T-helper 2 cell treated with Interferon-gamma antibody and Interleukin-4, amounts not matched to agents 5 μg/mL and 100 μg/mL, for 36 hours (primary cell): ENCODE measurements at places on chromosomes 6 and 20.

DNA sequence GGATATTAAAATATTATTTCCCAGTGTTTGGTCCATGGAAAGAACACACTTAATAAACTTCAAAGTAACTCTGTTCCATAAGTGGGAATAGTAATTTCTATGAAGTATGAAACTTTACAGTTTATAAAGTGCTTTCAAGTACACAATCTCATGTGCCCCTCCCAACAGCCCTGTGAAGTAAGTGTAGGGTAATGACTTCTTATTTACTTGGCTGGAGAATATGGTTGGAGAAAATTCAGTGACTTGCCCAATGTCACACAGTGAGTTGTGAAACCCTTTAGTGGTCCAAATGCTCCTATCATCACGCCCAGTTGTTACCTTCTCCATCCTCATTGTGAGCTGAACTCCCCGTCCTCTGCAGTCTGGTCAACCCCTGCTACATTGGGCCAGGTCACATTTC lies 141.2 kb downstream of the PDE7B start:
- no peak for DNase-seq

DNA sequence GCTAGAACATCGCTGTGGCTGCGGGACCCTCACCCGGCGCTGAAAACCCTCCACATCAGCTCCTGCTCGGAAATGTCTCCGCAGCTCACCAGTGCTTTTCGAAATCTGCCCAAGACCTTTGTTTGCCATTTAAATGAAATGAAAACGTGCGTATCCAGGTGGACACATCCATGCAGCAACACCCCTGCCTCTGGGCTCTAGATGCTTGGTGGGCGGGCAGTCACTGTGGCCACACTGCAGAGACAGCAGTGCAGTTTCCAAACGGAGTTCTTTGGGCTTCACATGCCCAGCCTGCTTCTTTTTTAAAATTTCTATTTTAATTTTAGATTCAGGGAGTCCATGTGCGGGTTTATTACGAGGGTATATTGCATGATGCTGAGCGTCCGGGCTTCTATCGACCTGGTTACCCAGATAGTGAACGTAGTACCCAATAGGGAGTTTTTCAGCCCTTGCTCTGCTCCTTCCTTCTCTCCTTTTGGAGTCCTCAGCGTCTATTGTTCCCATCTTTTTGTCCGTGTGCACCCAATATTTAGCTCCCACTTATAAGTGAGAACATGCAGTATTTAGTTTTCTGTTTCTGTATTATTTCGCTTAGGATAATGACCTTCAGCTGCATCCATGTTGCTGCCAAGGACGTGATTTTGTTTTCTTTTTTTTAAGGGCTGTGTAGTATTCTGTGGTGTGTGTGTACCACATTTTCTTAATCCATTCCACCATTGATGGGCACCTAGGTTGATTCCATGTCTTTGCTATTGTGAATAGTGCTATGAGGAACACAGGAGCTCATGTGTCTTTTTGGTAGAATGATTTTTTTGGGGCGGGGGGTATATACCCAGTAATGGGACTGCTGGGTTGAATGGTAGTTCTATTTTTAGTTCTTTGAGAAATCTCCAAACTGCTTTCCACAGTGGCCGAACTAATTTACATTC lies 4.8 kb upstream of the TUBB2B start:
- no peak for DNase-seq

- DNase-seq: no peak
Observed at GRCh38 chr20:22523499-22524392, 60.6 kb downstream of the FOXA2 start.

- no peak for DNase-seq
Observed at GRCh38 chr6:27255866-27256265, 8.4 kb downstream of the PRSS16 start.

DNA sequence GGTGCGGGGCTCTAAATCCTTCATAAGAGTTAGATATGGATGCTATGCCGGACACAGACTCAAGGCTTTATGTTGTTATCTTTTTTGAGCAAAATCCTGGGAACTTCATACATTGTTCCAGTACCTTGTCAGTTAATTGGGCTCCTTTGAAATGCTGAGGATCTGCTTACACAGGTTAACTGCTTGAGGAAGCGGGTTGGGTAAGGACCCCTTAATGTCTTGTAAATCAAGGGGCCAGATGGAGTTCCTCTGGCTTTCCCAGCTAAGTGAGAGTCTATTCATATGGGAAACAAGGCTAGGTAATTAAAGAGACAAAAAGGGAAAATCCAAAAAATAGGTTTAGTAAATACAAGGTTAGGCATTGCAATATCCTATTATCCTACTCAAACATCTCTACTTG lies 141.5 kb downstream of the OR2B2 start:
- no peak for DNase-seq

- DNase-seq: no peak
Observed at GRCh38 chr20:3995749-3996320, 19.5 kb downstream of the RNF24 start.

DNA sequence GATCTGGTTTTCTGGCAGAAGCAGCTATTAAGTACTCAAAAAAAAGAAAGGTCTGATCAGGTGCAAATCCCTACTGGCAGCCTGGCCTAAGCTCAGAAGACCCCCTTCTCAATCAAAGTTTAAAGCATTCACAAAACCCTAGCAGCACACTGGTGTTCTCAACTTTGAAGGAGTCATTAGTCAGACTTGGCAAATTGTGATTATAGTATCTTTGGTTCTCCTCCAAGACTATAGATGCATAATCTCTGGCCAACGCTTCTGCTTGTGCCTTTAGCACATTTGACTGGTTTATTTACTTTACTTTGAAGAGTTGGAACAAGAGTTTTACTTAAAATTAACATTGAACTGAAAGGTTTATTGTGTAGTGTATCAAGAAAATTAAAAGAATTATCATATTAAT lies 248.9 kb downstream of the PTPRK start:
- no peak for DNase-seq
